Ecto neural progenitor cell (in vitro differentiated cells): ENCODE measurements at places on chromosomes 1 and 21.

GRCh38 chr1:88217386-88217785 lies 466.7 kb upstream of the PKN2 start:
- no peak for DNase-seq

- no peak for DNase-seq
Observed at GRCh38 chr1:161207173-161207572, 5.0 kb downstream of the NDUFS2 start.

- no peak for DNase-seq
Observed at GRCh38 chr1:156128654-156129597, 14.4 kb downstream of the LMNA start.

GRCh38 chr1:7988576-7988975 lies 27.1 kb downstream of the PARK7 start:
- no peak for DNase-seq

GRCh38 chr1:211750599-211750998 lies 75.2 kb upstream of the NEK2 start:
- no peak for DNase-seq

GRCh38 chr1:185719021-185719420 lies 15.2 kb upstream of the HMCN1 start:
- no peak for DNase-seq

- DNase-seq = no peak
Observed at GRCh38 chr1:91730801-91731732, 154.9 kb downstream of the TGFBR3 start.

DNA sequence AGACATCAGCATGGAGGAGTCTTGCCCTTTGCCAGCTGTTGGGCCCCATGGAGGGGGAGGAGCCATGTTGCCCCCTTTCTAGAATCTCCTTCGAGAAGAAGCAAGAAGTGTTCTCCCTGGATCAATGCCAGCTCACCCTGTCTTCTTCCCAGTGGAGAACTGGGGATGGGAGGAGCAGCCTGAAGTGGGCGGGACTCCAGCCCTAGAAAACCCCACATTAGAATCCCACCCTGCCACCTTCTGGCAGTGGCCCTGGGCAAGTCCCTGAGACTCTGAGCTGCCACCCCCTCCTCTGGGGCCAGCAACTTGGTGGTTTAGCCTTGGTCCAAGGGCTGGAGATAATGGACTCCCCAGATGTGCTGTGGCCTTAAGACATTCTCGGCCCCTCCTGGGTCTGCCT lies 51.7 kb downstream of the PAX7 start:
- no peak for DNase-seq

- DNase-seq = no peak
Observed at GRCh38 chr1:9228609-9229008, 6.0 kb upstream of the H6PD start.

DNA sequence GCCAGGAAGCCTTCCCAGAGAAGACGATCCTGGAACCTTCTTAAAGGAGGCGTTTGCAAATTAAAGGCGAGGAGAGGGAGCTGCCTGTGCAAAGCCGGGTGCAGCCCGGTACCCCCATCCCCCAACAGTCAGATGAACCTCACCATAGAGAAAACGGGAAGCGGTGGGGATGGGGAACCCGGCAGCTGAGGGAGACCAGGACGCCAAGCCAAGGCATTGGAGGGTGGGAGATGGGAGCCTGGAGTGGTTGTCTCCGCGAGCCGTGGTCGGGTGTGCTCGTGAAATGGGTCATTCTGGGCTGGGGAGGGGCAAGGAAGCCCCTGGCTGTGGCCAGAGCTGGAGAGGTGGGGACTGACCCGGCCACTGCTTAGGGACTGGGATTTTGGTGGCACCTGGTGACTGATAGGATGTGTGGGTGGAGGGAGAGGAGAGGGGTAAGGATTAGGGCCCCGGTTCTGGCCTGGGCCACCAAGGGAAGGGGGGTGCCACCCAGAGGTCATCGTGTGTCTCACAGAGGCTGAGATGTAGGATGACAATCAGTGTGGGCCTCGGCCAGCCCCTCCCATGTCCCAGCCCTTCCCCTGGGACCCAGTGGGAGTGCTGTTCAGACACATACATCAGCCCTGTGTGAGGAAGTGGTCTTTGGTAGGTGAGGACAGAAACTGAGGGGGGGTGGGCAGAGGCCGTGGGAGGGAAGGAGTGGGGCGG lies 676 bp upstream of the PADI2 start:
- DNase-seq = no peak

DNA sequence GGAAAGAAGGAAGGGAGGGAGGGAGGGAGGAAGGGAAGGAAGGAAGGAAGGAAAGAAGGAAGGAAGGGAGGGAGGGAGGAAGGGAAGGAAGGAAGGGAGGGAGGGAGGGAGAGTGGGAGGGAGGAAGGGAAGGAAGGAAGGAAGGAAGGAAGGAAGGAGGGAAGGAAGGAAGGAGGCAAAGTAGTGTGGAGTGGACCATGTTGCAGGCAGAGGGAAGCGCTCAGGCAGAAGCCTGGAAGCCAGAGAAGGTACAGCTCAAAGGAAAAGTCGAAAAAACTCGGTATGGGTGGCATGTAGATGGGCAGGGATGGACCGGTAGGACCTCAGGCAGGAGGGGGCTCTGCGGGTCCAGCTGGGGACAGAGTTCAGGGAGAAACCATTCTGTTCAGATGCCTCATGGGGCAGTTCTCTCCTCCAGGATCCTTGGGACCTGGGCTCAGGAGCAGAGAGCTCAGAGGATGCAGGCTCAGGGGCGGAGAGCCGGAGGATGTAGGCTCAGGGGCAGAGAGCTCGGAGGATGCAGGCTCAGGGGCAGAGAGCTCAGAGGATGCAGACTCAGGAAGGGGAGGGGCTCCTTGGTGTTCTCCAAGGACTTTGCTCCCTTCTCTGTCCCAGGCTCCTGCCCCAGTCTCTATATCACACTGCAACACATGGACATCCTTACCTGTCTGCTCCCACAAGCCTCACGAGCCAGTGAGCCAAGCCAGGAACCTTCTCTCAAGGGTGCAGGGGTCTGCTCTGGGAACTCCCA lies 13.6 kb upstream of the PADI3 start:
- DNase-seq = no peak

GRCh38 chr1:152497273-152497672 lies 13.3 kb upstream of the LCE5A start:
- no peak for DNase-seq

GRCh38 chr1:170583186-170583585 lies 51.2 kb downstream of the GORAB start:
- DNase-seq = no peak

GRCh38 chr1:201504799-201505502 lies 2.0 kb downstream of the CSRP1 start:
- DNase-seq = no peak

GRCh38 chr1:215777370-215777925 lies 210.3 kb downstream of the KCTD3 start:
- DNase-seq = no peak

- DNase-seq = no peak
Observed at GRCh38 chr1:226310245-226310540, 1.2 kb upstream of the LIN9 start.

DNA sequence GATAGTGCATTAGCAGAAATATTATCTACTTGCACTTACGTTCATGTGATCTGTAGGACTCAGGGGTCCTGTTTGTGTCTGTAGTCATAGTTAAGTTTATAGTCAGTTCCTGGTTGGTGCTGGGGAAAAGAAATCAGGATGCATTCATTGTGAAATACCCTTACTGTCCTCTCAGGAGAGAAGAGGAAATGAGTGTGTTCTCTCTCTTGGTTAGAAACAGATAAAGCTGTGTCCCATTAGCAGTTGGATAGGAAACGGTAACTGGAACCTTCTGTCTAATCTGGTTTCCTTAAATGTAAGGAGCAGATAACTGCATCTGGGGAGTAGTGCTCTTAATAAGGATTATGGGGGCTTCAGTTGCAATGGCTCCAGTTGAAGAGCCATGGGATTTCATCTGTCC lies 8.9 kb downstream of the SDCCAG8 start:
- no peak for DNase-seq

GRCh38 chr1:183327434-183328290 lies 90.5 kb downstream of the NMNAT2 start:
- no peak for DNase-seq

DNA sequence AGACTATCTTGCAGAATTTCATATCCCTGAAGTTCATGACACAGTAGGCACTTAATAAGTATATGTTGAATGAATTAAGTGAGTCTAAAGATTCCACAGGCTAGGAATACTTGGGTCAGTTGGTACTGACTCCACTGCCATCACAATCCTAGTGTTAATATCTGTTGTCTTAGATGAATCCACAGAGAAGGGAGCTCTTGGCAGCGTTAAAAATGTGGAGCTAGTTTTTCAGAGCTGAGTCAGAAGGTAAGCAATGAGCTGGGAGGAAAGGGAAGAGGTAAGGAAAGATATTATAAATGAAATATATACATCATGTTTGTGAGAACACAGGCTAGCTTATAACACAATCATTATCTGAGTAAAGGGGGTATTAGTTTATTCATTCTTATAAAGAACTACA lies 21.8 kb upstream of the GORAB start:
- no peak for DNase-seq

DNA sequence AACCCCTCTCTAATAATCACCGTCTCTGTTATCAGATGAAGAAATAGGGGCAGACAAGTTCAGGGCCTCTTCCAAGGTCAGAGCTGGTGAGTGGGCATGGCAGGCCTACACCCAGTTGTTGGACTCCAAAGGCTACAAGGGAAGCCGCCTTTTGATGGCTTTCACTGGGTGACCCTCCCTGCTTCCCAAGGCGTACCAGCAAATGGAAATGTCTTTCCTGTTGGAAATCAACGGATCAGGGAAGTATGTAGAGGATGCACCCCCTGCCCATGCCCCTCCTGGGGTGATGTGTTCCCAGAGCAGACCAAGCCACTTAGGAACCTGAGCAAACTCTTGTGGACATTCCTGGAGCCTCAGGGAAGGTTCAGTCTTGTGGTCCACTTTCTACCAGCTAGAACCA lies 47.4 kb downstream of the LGR6 start:
- DNase-seq = no peak

- no peak for DNase-seq
Observed at GRCh38 chr1:38250356-38250755, 203.8 kb upstream of the POU3F1 start.

DNA sequence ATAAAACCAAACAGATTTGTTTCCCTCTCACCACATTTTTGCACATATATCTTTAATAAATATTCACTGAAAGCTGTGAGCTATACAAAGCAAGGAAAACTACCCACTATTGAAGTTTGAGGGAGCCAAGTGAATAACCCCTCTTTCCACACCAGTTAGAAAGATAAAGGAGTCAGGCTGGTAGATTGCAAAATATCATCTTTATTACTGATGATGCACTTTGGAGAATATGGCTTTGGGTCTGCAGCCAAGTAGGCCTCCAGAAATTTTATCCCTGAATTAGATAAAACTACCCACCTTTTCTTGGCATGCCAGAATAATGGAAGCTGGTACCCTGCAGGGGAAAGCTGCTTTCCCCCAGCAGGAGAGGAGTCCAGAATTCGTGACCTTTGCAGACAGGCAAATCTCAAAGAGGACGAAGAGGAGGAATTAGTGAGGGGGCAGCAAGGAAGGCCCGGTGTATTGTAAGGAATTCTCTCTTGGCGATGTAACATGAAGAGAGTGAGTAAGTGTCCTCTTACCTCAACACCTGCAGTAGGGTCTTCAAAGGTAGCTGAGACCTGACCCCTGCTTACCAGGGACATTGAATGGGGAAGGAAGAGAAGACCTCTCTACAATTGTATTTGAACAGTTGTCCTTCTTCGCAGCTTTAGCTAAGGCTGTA lies 84.7 kb downstream of the LRRC8D start:
- no peak for DNase-seq

DNA sequence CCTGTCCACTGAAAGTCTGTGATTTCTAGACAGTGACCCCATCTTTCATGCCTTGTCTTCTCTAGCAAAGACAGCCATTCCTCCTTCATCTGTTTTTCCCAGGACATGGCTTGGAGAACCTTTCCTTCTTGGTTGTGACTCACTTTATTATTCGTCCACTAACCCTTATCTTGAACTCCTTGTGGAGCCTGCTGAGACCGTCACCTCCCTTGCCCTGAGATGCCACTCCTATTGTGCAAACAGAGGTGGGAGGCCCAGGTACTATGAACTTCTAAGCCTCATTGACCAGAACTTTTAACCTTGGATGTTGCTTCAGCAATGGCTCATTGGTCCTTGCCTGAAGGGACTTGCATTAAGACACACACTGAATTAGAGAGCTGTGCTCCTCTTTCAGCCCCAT lies 117.5 kb downstream of the FOXD2 start:
- DNase-seq = no peak

DNA sequence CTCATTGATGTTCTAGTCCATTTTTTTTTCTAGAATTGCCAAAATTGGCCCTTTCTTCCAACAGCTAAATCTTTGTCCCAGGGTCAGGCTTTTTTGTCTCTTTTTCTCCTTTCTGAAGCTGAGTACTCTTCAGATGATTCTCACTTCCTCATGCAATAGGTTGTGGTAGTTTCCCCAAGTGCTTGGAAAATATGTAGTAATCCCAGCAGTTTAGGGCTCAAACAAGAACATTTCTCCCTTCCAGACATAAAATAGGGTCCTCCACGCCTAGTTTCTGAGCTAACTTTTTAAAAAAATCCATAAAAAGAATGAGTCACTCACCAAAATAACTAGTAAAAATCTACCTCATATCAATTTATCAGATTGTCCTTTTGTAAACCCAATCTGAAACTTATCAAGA lies 10.0 kb upstream of the MCOLN3 start:
- no peak for DNase-seq

DNA sequence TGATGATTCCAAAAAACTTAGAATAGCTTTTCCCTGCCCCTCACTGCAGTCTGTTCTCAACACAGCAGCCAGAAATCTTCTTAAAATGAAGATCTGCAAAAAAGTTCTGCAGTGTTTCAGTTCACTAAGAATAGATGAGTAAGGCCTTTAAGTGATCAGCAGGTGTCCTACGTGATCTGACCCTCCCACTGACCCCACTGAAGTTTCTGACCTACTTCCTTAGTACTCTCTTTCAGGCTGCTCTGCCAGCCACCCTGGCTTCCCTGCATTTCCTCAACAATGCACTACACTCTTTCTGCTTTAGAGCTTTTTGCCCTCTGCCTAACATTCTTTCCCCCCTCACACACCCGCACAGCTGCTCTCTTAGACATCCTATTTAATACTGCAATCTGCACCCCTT lies 182.5 kb downstream of the AKT3 start:
- peak; percentile 47 for DNase-seq

- no peak for DNase-seq
Observed at GRCh38 chr1:162835157-162835899, 25.6 kb downstream of the CCDC190 start.

DNA sequence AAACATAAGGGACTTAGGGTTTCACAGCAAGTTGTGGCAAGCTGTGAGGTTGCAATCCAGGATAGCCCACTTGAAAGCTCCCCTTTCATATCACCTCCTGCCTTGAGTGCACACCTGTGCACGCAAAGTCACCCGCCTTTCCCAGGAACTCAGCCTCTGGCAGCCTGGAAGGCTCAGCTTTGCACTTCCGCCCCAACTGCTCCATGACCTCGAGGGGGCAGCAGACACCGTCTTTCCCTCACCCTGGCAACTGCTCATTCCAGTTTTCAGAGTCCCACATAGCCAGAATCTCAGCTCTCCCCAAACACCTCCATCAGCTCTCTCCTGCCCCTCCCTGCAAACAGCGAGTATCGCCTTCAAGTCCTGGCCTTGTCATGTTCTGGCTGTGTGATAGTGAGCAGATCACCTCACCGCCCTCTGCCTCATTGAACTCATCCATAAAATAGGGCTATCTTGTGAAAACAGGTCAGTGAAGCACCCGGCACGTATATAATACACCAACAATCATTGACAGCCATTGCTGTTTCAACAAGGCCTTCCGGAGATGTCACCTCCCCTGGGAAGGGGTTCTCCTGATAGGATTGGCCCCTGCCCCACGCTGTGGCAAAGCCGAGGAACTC lies 32.2 kb upstream of the EPB41 start:
- DNase-seq = peak; percentile 91
